ENCODE measurements at places on chromosomes 13 and 19.

DNA sequence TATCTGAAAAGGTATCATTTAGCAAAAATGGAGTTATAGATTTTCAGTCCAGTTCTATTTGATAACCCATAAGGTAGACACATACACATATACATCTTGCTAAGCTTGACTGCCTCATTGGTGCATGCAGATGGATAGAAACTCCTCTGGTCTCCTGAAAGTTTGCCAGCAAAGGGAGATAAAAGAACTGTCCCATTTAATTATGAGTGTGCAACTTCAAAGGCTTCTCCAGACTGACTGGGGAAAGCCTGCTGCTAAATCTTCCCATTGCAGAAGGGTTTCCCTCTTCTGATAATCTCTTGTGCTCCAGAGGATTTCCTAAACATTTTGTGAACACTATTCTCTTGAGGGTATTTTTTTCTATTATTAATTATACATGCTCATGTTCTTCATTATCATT lies 131.9 kb downstream of the ITGBL1 start:
- no peak for DNase-seq

- no peak for DNase-seq
Observed at GRCh38 chr13:111654531-111654930, 334.1 kb downstream of the TEX29 start.

- DNase-seq, result no peak
Observed at GRCh38 chr19:56107626-56108351, 13.3 kb downstream of the ZNF787 start.

DNA sequence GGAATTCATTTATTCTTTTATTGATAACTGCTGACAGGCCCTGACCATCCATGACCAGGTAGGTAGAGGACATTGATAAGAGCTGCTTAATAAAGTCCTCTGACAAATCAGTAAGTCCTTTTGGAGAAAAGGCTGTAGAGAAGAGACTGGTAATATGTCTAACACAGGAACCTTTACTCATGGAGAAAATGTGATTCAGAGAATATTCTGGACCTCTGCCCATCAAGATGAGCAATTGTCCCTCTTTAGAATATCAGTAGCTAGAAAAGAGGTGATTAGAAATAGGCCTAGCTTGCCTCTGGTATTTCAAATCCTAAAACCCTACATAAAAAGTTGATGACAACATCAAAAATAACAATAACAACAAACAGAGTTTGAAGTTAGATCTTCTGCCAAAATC lies 642.3 kb downstream of the TBC1D4 start:
- no peak for DNase-seq

- no peak for DNase-seq
Observed at GRCh38 chr19:35793381-35794165, 18.2 kb downstream of the ARHGAP33 start.

DNA sequence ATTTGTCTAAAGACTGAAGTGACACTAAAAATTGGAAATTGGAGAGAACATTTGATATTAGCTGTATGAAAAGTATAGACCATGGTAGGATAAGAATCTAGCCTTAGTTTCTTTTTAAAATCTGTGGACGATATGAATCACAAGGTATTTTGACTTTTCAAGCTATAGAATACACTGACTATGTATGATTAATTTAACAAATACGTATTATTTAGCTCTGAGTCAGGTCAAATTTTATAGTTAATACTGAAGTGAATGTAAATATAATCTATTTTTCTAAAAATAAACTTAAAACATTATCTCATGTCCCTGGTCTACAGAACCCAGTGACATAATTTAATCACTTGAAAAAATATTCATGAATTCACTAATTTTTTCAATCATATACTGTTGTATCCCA lies 795.6 kb upstream of the SLITRK1 start:
- no peak for DNase-seq

DNA sequence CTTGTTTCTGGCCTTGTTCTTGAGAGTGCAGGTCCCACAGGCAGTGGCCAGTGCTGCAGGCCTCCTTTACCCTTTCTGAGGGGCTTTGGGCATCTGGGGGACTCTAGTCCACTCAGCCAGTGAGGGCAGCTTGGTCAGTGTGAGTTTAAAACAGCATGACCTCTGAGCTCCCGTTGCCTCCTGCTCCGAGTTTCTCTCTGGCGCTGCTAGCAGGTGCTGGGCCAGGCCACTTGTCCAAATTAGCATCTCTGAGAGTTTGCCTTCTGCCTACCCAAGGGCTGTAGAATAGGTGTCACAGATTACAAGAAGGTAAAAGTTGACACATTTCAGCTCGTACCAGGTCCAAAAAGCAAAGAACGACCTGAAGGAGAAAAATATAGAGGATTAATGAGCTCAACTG lies 105.9 kb downstream of the SIPA1L3 start:
- DNase-seq, result no peak

GRCh38 chr13:107585469-107586180 lies 629.7 kb downstream of the LIG4 start:
- DNase-seq, result peak; percentile 70

DNA sequence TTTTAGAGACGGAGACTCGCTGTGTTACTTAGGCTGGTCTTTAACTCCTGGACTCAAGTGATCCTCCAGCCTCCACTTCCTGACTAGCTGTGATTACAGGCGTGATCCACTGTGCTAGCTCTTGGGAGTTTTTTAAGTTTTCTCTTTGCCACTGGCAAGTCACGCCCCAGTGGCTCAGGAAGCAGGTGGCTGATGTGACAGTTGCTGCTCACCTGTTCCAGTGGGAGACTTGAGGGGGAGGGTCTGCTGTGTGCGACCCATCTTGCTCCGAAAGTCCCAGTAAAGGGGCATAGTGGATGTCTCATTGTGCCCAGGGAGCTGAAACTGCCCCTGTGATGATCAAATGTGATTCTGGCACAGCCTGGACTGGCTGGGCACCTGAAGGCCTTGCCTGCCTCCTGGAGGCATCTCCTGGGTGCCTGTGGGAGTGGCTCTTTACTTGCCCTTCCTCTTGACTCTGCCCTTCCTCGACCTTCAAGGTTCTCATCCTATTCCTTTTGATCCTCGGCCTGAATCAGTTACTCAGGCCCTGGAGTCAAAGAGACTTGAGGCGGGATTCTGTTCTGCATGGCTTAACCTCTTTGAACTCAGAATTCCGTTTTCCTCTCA lies 7.8 kb downstream of the SMARCA4 start:
- DNase-seq, result no peak

- peak; percentile 64 for DNase-seq
Observed at GRCh38 chr19:13155472-13156359, 5.5 kb downstream of the IER2 start.

DNA sequence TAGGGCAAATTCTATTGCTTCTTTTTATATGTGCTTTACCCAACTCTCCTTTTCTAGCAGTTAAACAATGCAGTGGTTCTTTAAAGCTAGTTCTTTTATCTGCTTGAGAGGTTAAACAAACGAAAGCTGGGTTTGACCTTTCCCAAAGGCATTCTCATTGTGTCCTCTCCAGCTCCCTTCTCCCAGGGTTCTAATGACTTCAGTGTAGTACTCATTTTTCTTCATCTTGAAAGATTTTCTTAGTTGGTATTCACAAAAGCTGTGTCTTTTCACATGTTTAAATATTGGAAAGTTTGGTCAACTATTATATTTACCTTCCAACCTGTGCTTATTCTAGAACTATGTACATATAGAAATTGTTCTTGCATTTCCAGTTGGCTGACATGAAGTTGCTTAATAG lies 1.5 kb downstream of the WASF3 start:
- DNase-seq, result no peak

GRCh38 chr19:16206637-16207036 lies 8.9 kb downstream of the AP1M1 start:
- DNase-seq, result no peak

DNA sequence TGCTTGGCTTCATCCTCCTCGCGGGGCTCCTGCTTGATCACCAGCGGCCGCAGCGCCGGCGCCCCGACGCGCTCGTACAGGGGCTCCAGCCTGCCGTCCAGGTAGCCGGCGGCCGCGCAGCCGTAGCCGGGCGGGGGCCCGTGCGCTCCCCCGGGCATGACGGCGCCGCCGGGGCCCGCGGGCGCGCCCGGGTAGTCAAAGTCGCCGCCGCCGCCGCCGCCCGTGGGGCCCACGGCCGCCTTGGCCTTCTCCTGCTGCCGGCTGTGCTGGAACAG lies 497 bp downstream of the CEBPA start:
- DNase-seq, result no peak

DNA sequence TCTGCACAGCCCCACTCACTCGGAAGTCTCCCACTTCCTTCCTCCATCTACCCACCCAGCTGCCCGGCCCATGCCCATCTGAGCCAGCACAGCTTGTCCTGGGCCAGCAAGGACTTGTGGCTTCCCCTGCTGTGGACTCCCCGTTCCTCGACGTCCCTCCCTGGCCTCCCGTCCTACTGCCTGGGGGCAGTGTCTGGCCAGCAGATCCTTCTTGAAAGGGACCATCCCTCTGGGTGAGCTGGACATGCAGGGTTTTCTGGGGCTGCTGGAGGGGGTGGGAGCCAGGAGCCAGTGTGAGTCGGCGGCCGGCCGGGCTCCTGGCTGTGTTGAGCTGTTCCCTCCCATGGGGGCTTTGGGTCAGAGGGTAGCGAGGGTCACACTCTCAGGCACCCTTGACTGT lies 26.7 kb downstream of the CRTC1 start:
- no peak for DNase-seq

- DNase-seq, result no peak
Observed at GRCh38 chr19:46404055-46404752, 9.2 kb downstream of the CCDC8 start.

DNA sequence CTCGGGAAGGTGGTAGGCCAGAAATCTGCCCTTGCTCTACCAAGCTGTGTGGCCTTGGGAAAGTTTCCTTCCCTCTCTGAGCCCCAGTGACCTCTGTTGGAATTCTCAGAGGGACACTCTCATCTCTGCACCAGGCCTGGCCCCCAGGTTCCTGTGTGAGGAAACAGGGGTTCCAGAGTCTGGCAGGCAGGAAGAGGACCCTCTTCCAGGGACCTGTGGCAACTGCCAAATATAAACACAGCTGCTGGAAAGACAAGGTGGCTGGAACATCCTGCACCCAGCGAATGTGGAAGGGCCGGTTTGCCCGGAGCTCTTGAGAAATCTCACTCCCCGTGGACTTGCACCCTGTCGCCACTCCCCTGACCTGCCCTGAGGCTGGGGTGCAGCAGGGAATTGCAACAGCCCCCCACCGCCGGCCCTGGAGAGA lies 52.8 kb downstream of the GADD45B start:
- no peak for DNase-seq

- DNase-seq, result no peak
Observed at GRCh38 chr19:16398530-16399249, 73.1 kb downstream of the EPS15L1 start.

DNA sequence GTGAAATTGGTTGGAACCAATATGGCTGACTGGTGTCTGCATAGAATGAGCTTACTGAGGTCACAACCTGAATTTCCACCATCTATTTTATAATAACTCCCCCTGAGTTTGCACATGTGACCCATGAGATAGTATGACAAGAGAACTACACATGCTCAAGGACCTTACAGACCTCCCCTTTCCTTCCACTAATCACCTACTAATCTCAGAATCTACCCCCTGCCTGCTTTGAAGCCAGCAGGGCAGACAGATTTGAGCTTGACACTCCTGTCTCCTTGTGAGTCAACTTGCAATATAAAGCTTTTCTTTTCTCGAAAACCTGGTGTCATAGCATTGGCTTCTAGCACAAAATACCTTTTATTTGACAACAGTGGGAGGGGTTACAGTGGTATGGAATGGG lies 248.4 kb downstream of the RFC3 start:
- no peak for DNase-seq

GRCh38 chr19:33831825-33832224 lies 35.2 kb downstream of the KCTD15 start:
- no peak for DNase-seq

- no peak for DNase-seq
Observed at GRCh38 chr19:10431943-10432735, 11.8 kb downstream of the PDE4A start.

- DNase-seq, result no peak
Observed at GRCh38 chr19:10667867-10668266, 13.7 kb downstream of the ILF3 start.

GRCh38 chr19:38527466-38528136 lies 90.2 kb downstream of the MAP4K1 start:
- DNase-seq, result no peak

- no peak for DNase-seq
Observed at GRCh38 chr19:18933297-18933696, 7.7 kb downstream of the HOMER3 start.

DNA sequence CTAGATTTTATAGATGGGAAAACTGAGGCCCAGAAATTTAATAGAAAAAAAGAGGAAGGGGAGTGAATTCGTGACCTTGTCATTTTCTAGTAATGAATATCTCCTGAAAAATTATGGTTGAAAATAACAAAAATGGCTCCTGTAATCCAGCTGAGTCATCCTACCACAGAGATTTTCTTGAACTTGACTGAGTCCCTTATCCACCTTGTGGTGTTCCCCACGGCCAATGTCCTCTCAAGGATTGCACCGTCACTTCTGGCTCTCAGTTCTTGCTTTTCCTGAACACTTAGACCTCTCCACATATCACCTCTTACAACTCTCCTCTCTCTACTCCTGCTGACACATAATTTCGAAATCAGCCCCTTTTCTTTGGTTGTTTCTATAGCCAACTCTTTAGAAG lies 1.2 kb upstream of the KATNAL1 start:
- DNase-seq, result no peak
